ENCODE measurements at places on chromosomes 16 and 17. TPM values are rescaled to one million over a fixed set of nuclear protein-coding genes. Genes with fewer than 3 reads are reported as not detected.

Gene HSD17B2
- not detected for total RNA-seq

Gene PARD6A
- 14.0 TPM for total RNA-seq

Gene GAS2L2
- not detected for total RNA-seq

Gene SDR42E2
- total RNA-seq, result not detected

Gene NOD2
- 20.8 TPM for total RNA-seq

Gene CDT1
- total RNA-seq, result 137 TPM

Gene CCL2
- total RNA-seq, result not detected

Gene FMNL1
- total RNA-seq, result 477 TPM

Measured in activated CD4-positive, alpha-beta memory T cell treated with anti-CD3 and anti-CD28 coated beads, Interleukin-2, amount 10 ng/mL, durations not matched to agents 7 days and 5 days (primary cell).